ENCODE measurements at places on chromosomes 16 and 17. TPM values are rescaled to one million over a fixed set of nuclear protein-coding genes. Genes with fewer than 3 reads are reported as not detected.

C16orf46 gene
- 0.36 TPM for total RNA-seq

OTOA gene
- not detected for total RNA-seq

DNA sequence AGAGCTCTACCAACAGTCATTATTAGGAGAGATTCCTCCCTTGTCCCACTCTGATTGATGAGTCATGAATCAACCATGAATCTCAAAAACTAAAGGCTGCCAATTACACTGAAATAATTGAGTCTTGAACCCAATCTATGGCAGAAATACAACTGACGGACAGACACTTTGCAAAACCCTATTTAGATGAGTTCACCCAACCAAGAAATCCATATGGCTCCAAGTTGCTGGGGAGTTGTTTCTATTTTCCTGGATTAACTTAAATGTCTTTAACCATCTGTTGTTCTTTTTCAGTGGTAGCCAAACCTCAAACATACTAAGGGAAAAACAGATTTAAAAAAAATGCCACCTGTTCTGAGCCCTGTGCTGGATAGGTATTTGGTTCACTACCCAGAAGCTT is 151.0 kb downstream of the SHISA9 start:
- no peaks in the 10 kb centered on the region for H3K27me3 ChIP-seq
- DNase-seq, result no peak
- no peak overlapping the region for H3K27ac ChIP-seq
- no peaks in the 10 kb centered on the region for H3K36me3 ChIP-seq
- H3K4me1 ChIP-seq, result no peaks in the 10 kb centered on the region

DNA sequence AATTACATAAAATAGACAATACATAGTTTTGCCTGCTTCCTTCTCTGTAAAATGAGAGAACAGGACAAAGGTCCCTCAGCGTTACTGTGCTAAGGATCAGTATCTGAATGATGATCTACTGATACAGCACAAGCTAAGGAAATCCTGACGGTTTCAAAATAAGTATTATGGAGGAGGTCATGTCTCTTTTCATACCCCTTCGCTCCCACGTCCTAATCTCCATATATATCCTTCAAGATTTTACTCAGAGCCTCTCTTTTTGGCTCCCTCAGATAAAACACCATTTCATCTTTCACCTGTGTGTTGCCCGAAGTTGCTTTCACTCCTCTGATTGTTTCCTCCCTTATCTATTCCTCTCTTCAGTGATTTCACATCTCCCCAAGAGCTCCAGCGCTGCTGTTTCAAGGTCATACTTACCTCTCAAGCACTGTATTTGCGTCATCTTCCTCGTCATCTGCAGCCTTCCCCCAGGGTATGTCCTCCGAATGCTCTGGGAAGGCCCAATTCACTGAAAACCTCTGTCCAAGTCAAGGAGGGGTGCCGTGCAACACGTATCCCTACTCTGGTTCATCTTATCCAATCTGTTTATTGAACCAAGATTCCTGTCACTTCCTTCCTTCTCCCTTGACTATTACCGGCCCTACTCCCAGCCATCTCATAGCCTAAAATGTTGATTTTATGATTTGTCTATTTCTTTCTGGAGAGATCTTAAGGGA is 1.2 kb upstream of the BLTP2 start:
- peak overlapping the region; percentile 88 for H3K27ac ChIP-seq
- peaks cover 36% of the 10 kb centered on the region for H3K4me1 ChIP-seq
- no peaks in the 10 kb centered on the region for H3K27me3 ChIP-seq

DNA sequence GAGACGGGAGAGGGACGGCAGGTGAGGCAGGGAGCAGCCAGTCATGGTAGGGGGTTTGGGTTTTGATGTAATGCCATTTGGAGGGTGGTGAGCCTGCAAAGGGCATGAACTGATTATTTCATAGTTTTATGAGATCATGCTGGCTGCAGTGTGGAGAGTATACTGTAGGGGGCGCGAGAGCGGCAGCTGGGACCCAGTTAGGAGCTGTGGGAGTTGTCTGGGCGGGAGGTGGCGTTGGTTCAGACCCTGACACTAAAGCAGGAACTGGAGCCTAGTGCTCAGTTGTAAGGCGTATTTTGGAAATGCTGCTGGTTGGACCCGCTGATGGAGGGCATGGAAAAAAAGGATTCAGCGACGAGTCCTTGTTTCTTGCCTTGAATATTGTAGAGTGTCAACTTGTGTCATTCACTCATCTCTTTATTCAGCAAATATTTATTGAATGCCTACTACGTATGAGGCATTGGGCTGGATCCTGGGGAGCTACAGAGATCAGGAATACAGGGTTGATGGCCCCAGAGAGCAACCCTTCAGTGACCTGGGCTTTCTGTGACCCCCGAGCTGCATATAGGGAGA is 23.7 kb upstream of the KDM8 start:
- H3K27ac ChIP-seq, result no peak overlapping the region
- DNase-seq, result no peak
- no peak overlapping the region for H3K4me3 ChIP-seq
- H3K27me3 ChIP-seq, result peaks cover 5% of the 10 kb centered on the region
- no peaks in the 10 kb centered on the region for H3K36me3 ChIP-seq
- H3K4me1 ChIP-seq, result peaks cover 7% of the 10 kb centered on the region
